ENCODE measurements at places on chromosomes 3 and 15.

GRCh38 chr15:38260077-38260476 is 7.4 kb downstream of the SPRED1 start:
- DNase-seq = no peak

- DNase-seq = no peak
These were observed 1.5 kb downstream of the ITGB5 start for GRCh38 chr3:124885466-124886167.

GRCh38 chr15:45611305-45611704 is 23.5 kb upstream of the SQOR start:
- no peak for DNase-seq

DNA sequence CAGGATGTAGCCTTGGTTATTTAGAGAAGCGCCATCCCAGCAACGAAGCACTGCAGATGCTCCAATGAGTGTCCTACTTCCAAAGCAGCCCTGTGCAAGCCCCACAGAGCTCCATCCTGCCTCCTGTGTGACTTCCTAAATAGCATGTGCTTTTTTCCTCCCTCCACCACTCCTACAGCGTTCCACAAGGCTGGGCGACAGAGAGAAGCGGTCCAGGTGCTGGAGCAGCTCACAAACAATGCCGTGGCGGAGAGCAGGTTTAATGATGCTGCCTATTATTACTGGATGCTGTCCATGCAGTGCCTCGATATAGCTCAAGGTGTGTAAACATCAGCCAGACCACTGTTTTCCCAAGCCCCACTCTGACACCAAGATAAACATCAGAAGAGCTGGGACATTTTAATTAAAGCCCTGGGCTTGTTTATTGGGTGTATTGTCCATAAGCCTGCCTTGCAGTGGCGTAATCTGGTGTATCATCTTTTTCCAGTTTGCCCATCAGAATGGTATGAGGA is 22.2 kb upstream of the RHO start:
- DNase-seq = no peak

DNA sequence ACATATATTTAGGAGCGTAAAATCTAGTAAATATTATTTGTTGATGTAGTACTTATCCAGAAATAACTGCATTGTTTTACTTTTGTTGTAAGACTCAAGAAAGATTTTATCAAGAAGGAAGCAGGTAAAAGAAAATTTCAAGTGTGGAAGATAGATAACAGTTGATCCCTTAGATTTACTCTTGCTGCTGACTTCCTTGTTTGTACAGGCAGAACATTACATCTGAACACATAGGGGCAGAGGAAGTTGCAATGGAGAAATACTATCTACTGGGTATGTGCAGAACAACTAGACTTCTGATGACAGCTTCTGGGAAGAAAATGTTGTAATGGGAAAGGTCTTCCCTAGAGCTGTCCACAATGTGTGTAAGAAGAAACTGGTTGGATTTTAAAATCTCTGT is 350.6 kb downstream of the NLGN1 start:
- DNase-seq = no peak

All from AG04449 (cell line).